ENCODE measurements at places on chromosomes 4 and X. TPM values are rescaled to one million over a fixed set of nuclear protein-coding genes. Genes with fewer than 3 reads are reported as not detected.

RPA4 gene
- 0.14 TPM for total RNA-seq

LUZP4 gene
- not detected for total RNA-seq

THOC2 gene
- total RNA-seq = 54.2 TPM

CT45A5 gene
- total RNA-seq = 0.09 TPM

CACNA1F gene
- not detected for total RNA-seq

FGB gene
- total RNA-seq = 22.1 TPM

FGG gene
- total RNA-seq = 5.4 TPM

HTR2C gene
- total RNA-seq = not detected

TRIM75 gene
- total RNA-seq = not detected

SLC2A9 gene
- total RNA-seq = 0.50 TPM

YY2 gene
- total RNA-seq = 2.1 TPM

MTMR8 gene
- total RNA-seq = 0.45 TPM

BANK1 gene
- 0.80 TPM for total RNA-seq

SNCA gene
- total RNA-seq = 0.29 TPM

Data from A549 treated with dexamethasone at 1 μM for 4 hours (cell line).